CD4-positive, alpha-beta T cell (primary cell): ENCODE measurements at places on chromosomes 2 and 18.

GRCh38 chr2:120904830-120905234 lies 169.2 kb downstream of the GLI2 start:
- no peak for DNase-seq

- no peak for DNase-seq
These were observed 728.5 kb upstream of the SLC8A1 start for GRCh38 chr2:41180387-41180786.

DNA sequence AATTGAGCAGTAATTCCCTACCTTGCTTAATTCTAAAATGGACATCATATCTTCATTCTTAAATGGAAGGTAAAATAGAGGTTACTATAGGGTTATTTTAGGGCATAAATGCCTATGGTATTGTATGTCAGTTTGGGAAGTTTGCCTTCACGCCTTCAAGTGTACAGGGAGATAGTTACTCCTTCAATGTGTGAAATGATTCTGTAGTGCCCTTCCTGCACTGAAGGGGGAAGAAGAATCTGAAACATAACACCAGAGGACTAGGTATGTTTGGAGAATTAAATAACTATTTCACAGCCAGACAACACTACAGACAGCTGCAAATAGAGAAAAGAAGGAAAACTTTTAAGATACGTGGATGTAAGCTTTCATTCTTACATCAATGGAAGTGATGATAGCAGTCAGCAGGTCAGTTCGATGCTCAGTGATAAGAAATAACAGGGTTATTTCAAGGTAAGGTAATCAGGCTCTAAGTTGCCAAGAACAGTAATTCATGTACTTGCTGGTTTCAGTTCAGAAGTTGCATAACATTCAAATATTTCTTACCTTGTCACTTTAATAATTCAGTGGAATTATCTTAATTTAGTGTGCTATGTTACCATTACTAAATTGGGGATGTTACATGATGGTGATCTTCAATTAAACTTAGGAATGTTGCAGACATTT lies 4.0 kb downstream of the PKP4 start:
- DNase-seq = no peak

GRCh38 chr2:172273910-172274571 lies 153.3 kb upstream of the ITGA6 start:
- DNase-seq = no peak

- DNase-seq = no peak
These were observed 419.7 kb upstream of the MEX3C start for GRCh38 chr18:51617167-51617566.

DNA sequence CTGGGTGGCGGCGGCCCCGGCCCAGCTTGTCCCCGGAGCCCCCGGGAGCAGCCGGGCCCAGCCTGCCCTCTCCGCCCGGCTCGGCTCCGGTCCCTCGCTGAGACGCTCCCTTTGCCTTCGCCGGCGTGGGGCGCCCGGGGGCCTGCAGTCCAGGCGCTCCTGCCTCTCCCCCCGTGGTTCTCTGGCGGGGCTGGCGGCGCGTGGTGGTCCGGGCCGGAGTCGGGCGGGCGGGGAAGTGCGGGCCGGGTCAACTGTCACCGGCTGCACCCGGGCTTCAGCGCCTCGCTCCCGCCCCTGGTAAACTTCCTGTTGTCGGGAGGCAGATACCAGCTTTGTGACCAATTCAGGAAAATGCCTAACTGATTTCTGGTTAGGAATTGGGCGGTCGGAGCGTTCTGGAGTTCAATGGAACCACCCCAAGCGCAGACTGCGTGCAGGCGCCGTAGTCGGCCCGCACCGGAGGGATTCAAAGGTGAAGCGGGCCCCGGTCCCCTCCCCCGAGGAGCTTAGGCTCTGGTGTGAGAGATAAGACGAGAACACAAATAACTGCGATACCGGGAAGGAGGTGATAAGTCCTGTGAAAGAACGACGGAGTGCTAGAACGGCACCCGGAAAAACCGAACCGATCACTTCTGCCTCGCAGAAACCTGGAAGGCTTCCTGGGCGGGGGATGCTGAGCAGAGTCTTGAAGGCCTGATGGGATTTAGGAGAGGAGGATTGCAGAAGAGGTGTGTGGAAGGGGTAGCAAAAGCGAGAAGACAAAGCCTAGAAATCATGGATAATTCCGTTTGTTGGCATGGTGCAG lies 891 bp downstream of the CAB39 start:
- DNase-seq = peak; percentile 54

DNA sequence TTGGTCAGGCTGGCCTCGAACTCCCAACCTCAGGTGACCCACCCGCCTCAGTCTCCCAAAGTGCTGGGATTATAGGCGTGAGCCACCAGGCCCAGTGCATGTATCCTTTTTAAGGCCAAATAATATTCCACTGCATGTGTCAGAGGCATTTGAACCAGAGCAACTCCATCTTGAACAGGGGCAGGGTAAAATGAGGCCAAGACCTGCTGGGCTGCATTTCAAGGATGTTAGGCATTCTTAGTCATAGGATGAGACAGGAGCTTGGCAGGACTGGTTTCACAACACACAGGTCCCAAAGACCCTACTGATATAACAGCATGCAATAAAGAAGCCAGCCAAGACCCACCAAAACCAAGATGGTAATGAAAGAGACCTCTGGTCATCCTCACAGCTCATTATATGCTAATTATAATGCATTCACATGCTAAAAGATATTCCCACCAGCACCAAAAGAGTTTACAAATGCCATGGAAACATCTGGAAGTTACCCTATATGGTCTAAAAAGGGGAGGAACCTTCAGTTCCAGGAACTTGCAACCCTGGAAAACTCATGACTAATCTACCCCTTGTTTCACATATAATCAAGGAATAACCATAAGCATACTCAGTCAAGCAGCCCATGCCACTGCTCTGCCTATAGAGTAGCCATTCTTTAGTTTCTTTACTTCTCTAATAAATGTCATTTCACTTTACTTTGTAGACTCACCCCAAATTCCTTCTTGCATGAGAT lies 204.6 kb downstream of the RAB3GAP1 start:
- no peak for DNase-seq
